ENCODE measurements at places on chromosomes 5 and 9. TPM values are rescaled to one million over a fixed set of nuclear protein-coding genes. Genes with fewer than 3 reads are reported as not detected.

- DNase-seq = peak; percentile 16
Measured at GRCh38 chr5:43396762-43397304, 15.4 kb downstream of the CCL28 start.

- DNase-seq = peak; percentile 90
Measured at GRCh38 chr5:80216753-80217596, 38.9 kb downstream of the SERINC5 start.

GRCh38 chr5:145951071-145951470 is 14.7 kb downstream of the SH3RF2 start:
- no peak for DNase-seq

PIP5KL1 gene
- total RNA-seq = not detected

DNA sequence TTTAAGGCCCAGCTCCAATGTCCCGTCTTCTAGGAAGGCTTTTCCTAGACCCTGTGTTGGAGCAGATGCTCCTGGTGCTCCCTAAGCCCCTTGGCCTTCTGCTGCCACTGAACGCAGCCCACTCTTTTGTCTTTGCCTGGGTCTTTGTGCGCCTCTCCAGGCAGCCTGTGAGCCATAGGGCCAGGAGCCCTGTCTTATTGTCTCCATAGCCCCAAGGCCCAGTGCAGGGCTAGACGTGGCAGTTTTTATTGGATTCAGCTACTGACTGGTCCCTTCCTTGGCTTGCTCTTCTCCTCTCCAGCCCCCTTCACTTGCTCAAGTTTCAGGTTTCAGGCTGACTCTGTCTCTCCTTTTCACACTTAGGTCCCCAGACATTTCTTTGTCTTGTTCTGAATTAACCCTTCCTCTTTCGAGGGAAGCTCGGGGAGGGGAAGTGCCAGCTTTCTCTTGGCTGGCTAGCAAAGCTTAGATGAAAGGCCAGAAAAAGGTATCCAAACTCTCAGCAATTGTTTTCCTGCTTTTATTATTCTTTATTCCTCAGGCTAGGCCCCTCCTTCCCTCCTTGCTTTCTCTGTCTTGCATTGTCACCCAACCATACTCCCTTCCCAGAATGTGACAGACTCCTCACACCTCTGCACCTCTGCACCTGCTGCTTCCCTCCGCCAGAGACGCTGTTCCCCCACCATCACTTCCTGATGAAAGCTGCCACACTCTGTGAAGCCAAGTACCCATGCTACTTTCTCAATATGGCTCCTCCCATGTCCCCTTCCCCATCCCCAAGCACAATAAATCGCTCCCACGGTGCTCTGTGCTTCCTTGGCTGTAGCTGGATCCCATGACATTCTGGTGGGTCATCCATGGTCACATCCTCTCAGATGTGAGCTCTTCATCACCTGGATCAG is 101.6 kb upstream of the CPEB4 start:
- DNase-seq = no peak
